ENCODE measurements at places on chromosomes 6 and 20.

DNA sequence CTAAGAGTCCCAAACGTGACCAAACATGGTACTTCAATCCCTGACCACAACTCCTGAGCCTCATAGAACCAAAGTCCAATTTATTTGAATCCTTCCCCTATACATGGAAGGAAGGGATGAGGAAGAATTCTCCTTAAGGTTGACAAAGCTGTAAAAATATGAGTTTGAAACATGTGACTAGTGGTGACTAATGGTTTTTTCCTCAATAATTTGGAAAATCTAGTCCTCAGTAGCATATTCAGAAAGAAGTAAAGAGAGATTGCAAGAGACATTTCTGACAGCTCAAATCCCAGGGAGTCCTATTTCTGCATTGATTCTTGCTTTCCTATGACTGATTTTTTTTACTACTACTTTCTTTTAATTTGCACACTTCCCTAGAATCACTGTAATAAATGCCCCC is 443.7 kb downstream of the FRK start:
- no peak for DNase-seq

DNA sequence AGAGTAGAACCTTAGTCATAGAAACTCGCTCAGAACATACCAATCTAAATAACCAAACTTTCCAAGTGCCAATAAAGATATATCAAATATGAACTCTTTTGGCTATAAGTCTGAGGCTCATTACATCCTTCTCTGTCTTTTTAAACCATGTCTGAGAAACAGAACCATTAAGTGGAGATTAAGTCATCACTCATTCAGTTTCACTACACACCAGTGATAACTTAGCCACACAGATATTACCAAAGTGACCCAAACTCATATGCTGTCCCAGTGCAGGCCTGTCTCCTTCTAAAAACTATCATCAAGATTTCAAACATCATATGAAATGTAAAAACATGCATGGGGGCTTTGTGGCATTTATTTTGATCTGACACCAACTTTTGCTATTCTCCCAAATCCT is 12.0 kb downstream of the GCLC start:
- DNase-seq, result no peak

- no peak for DNase-seq
Measured at GRCh38 chr20:25205277-25206062, 10.0 kb downstream of the ENTPD6 start.

GRCh38 chr20:16011056-16011455 is 562.2 kb downstream of the KIF16B start:
- no peak for DNase-seq

- no peak for DNase-seq
Measured at GRCh38 chr20:59530782-59531181, 73.6 kb upstream of the PHACTR3 start.

DNA sequence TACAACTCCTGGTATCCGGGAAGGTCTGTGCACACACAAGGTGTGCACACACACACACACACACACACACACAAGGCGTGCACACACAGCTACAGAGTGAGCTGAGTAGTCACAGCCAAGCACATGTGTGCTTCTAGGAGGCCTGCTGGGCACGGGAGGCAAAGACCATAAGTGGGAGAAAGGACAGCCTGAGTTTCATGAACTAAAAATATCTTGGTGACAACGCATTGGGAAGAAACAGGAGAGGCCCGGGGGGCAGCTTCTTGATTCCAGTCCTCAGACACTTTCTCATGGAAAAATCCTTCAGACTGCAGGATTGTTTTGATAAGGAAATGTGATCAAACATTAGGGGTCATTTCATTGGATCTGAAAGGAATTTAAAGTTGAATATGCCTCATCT is 2.6 kb downstream of the TRAF3IP2 start:
- DNase-seq, result no peak

DNA sequence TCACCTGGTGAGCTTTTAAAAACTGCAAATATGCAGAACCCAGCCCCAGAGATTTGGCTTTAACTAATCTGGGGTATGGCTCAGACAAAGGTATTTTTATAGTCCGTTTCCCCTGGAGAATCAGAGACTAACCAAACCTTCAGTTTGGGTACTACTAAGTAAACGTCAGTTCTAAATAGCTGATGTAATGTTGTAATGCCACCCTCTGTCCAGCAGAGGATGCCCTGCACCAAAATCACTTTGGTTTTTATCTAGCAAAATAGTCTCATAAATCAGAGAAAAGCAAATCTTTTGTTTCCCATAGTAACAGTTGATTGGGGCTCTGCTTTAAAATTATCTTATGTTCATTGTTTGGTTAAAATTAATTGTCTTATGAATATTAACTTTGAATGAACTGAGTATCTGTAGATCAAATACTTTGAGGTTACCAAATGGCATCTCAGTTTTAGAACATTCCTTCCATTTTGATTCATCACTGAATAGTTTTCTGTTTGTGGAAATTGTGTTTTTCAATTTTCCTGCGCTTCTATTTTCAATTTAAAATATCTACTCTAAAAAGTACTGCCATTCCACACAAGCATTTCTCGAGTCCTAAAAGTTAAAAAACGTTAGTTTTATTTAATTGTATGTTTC is 278.3 kb upstream of the PLCB4 start:
- DNase-seq, result no peak

DNA sequence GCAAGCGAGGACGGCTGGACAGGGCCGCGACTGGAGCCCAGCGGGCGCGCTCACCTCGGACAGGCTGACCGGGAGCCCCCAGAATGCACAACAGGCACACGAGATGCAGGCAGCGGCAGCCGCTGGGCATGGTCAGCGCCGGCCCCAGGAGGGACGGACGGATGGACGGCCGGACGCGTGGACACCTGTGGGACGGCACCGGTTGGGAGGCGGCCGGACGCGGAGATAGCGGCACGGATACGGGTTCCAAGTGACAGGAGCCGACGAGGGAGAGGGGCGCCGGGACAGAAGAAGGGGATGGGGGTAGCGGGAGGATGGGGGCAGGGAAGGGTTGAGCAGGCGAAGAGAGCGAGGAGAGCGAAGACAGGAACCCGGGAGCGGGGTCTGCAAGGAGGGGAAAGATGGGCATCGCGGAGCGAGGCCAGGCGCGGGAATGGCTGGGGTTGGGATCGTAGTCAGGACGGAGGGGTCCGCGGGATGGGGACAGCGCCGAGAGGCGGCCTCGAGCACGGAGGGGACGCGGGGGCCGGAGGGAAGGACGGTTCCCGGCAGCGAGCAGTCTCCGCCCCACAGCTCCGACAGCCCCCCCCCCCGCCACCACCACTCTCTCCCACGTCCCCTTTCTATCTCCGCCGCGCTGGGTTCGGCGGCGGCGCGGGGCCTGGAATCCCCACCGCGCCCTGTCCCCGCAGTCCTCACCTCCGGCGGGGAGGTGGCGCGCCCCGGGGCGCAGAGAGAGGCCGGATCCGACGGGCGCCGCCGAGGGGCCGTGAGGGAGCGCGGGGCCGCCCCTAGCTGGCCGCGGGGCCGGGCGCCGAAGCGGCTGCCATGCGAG is 435 bp downstream of the DLK2 start:
- no peak for DNase-seq

DNA sequence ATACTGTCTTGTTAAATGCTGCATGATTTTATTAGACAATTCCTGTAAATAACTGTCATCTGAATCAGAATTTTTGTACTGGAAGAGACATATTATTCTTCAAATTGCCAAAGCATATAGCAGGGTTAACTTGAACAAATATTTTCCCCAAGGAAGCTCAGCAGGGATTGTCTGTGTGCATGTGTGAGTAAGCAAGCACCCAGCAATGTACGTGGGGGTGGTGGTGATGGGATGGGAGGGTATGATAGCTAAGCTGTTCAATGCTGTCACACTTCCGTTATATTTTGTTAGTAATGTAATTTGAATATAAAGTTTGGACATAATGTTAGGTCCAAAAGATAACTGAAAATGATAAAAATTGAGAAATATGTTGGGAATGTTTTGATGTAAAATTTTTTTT is 118.1 kb downstream of the MYB start:
- no peak for DNase-seq

DNA sequence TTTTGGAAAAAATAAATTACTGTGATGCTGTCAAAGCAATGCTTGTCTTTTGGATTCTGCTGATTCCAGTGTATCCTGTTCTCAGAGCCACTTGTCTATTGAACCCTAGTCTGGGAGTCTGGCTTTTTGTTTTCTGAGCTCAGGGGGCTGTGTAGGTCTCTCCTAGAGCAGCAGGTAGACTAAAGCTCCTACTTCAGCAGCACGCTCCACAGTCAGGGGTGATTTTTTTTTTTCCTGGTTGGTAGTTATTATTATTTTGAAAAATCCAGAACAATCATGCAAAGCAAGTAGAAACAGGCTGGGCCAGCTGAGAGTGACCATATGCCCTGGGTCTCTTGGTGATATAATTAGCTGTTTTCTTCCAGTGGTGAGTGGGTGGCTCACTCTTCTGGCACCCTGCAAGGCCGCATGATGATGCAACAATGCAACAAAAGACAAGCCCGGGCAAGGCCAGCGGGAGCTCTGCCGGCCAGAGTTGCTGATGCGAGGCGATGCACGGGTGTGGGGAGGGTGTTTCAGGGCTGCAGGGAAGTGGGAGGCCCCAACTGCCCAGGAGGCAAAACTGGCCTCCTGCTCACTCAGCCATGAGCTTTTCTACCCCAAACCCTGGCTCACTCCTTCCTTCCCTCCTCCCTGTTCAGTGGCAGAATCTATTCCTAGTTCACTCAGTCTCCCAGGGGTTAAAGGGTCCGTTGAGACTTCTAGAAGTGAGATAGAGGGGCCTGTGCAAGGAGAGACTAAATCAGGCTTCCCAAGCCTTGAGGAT is 11.5 kb upstream of the CDKN1A start:
- no peak for DNase-seq

DNA sequence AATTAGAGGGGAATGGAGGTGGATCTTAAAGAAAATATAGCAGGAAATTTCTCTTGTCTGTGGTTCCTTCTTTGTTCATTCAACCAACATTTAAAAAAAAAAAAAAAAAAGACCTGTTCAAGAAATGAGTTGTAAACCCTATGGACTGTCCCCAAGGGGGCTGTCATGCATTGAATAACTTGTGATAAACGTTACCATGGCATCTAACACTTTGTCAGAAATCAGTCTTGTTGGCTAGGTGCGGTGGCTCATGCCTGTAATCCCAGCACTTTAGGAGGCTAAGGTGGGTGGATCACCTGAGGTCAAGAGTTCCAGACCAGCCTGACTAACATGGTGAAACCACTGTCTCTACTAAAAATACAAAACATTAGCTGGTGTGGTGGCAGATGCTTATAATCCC is 381.7 kb downstream of the BCKDHB start:
- no peak for DNase-seq

GRCh38 chr20:16801919-16802651 is 53.9 kb downstream of the OTOR start:
- peak; percentile 32 for DNase-seq

DNA sequence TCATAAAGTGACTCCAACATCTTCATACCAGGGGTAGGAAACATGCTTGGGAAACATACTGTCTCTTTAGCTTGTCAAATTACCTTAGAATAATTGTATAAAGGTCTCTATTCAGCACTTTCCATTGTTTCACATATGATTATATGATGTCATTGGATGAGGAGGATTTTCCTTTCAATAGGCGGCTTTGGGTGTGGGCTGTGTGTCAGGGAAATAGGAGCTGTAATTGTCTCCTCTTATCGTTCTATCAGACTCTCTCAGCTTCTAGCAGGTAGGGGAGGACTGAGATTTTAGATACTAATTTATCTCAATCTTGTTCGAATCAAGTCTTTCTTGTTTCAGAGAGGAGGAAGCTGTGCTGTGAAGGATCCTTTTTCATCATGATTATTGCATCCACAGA is 179.4 kb upstream of the OLIG3 start:
- DNase-seq, result no peak

DNA sequence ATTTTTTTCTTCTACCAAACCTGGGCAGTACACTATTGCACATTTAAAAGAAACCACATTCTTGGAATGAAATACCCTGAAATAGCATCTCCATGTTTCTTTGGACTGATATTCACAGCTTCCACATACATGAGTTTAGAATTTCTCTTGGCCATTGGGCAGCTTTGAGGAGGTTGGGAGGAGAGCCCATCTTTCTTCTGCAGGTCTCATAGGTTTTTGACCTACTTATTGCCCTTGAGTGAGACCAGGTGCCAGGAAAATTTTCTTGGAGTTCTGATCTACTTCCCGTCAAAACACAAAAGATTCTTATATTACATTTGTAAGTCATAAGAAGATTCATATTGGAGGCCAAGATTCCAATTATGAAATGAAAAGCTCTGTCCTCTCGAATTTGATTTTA is 212.0 kb downstream of the IBTK start:
- DNase-seq, result no peak

- no peak for DNase-seq
Measured at GRCh38 chr6:31065556-31065955, 46.8 kb downstream of the C6orf15 start.

GRCh38 chr6:125188594-125189203 is 35.1 kb downstream of the TPD52L1 start:
- no peak for DNase-seq

DNA sequence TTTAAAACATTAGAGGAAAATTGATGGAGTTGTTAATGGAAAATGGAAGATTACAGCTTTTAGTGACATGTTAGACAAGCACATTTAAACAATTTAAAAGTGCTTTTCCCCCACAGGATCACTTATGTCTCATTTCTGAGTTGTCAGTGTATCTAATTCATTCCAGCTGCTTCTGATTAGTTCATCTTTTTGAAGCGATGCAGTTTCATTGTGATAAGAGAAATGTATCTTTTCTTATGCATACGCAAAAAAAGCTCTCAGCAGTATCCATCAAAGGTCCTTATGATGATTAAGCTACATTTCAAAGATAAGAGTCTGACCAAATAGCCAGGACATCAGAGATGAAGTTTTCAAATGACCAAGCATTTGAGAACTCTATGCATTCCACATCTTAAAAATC is 572.6 kb upstream of the SYNCRIP start:
- DNase-seq, result no peak

DNA sequence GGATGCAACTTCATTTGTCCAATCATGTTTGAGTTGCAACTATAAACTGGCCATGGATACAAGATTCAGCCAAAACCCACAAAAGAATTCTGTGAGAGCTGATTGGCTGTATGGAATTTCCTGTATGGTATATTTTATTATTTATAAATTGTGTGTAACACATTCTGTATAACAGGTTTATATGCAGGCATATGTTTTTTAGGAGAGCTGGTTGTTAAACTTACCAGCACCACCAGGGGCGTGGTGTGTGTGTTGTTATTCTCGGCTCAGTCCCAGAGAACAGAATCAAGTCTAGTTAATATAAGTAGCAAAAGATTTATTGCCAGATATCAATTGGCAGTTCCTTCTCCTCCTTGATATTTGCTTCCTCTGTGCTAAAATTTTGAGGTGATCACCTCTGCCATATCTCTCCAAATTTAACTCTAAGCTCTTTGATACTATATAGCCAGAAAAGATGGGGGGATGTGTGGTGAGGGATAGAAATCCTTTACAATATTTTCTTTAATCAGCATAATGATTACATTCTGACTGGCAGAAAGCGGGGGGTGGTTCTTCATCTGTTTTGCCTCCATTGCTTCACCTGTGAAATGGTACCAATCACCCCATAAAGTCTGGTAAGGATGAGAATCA is 22.9 kb downstream of the CNBD2 start:
- no peak for DNase-seq
